Activated effector memory CD4-positive, alpha-beta T cell treated with Interleukin-2 at 50 U/mL for 16 hours (primary cell): ENCODE measurements at places on chromosomes 6 and 20.

DNA sequence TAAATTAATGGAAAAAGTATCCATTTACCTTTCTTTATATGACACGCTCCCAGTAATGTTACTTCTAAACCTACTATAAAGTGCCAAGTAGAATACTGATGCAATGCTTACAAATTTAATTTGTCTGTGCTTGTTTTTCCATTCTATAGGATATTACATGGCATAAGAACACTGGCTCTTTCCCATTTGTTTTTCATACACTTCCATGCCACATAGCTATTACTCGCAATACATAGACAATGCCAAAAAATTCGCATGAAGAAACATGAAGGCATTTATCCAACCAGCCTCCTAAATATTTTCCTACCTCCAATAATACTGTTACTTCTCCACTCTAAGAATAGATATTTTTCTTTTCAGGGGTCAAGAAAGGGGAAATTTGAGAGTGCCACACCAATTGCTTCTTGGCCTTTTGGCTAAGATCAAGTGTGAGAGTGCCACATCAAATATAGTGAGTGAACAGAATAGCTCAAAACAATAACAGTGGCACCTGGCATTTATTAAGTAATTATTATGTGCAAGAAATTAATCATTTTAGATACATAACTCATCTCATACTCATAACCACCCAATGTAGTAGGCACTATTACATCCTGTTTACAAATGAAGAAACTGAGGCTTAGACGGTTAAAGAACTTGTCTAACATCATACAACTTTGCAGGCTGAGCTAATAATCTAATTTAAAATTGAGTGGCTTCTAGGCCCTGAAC is 845 bp upstream of the DST start:
- DNase-seq: no peak

DNA sequence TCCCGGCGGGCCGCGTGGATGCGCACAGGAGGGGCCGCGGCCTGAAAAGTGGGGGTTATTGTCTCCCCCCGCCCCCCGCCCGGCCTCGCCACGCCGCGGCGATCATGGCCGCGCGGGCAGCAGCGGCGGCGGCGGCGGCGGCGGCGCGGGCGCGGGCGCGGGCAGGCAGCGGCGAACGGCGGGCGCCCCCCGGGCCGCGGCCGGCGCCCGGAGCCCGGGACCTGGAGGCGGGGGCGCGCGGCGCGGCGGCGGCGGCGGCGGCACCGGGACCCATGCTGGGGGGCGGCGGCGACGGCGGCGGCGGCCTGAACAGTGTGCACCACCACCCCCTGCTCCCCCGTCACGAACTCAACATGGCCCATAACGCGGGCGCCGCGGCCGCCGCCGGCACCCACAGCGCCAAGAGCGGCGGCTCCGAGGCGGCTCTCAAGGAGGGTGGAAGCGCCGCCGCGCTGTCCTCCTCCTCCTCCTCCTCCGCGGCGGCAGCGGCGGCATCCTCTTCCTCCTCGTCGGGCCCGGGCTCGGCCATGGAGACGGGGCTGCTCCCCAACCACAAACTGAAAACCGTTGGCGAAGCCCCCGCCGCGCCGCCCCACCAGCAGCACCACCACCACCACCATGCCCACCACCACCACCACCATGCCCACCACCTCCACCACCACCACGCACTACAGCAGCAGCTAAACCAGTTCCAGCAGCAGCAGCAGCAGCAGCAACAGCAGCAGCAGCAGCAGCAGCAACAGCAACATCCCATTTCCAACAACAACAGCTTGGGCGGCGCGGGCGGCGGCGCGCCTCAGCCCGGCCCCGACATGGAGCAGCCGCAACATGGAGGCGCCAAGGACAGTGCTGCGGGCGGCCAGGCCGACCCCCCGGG is 637 bp downstream of the ARID1B start:
- peak; percentile 55 for DNase-seq

- DNase-seq: no peak
These were observed 128.2 kb upstream of the SIM1 start for GRCh38 chr6:100592929-100593328.

GRCh38 chr6:7933794-7934193 is 23.2 kb upstream of the TXNDC5 start:
- no peak for DNase-seq

GRCh38 chr6:167027772-167028171 is 28.6 kb downstream of the CEP43 start:
- DNase-seq: no peak

DNA sequence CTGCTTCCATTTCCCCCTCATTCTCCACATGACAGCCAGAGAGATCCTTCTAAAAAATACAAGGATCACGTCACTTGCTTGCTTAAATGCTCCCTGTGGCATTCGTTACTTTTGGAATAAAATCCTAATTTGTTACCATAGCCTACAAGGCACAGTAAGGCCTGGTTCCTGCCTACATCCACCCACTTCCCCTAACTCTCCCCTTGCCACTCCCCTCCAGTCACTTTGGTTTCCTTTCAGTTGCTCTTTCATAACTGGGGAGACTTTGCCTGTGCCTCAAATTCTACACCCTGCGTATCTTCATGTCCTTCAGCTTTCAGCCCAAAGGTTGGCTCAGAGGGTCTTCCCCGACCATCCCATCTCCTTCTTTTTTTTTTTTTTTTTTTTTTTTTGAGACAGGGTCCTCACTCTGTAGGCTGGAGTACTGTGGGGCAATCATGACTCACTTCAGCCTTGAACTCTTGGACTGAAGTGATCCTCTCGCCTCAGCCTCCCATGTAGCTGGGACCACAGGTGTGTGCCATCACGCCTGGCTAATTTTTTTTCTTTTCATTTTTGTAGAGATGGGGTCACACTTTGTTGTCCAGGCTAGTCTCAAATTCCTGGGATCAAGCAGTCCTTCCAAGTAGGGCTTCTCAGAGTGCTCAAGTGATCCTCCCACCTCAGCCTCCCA is 12.5 kb downstream of the ID1 start:
- no peak for DNase-seq

DNA sequence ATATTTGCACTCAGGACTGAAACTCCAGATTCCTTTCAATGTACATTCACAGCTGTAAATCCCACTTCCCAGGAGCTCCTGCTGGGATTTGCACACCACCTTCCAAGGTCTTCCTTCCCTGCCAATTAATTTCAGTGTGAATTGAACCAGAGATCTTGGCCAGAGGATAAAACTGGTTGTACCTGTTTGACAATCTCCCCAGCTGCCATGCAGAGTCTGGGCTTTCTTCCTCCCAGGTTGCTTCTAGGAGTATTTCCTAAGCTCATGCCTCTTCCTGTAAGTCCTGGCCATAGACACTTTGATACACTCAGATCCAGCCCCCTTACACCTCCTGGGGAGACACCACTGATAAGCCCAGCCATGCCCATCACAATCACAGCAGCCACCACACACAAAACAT is 15.6 kb downstream of the MAFB start:
- no peak for DNase-seq

- no peak for DNase-seq
These were observed 133.6 kb upstream of the CITED2 start for GRCh38 chr6:139508023-139508422.
